Central memory CD8-positive, alpha-beta T cell (primary cell): ENCODE measurements at places on chromosomes 7 and 10.

DNA sequence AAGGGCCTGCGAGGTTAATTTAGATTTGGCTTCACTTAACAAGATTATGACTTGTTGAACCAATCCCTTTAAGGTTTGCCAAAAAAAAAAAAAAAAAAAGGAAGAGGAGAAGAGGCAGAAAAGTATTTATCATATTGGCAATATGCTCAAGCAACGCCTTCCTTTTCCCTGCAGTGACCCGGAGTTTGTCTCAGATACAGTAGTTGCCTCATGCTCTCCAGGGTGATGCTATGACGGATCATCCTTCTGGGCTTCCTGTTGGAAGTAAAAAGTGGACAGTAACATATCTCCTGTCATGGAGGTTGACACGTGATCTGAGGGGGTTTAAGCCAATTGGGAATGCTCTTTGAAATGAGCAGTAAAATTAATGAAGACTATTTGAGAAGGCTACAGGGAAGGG is 117.3 kb downstream of the BMPER start:
- H3K4me3 ChIP-seq = no peak overlapping the region
- H3K27ac ChIP-seq = no peak overlapping the region
- H3K4me1 ChIP-seq = no peaks in the 10 kb centered on the region
- DNase-seq = no peak
- H3K27me3 ChIP-seq = peaks cover 34% of the 10 kb centered on the region
- H3K36me3 ChIP-seq = peaks cover 2% of the 10 kb centered on the region

DNA sequence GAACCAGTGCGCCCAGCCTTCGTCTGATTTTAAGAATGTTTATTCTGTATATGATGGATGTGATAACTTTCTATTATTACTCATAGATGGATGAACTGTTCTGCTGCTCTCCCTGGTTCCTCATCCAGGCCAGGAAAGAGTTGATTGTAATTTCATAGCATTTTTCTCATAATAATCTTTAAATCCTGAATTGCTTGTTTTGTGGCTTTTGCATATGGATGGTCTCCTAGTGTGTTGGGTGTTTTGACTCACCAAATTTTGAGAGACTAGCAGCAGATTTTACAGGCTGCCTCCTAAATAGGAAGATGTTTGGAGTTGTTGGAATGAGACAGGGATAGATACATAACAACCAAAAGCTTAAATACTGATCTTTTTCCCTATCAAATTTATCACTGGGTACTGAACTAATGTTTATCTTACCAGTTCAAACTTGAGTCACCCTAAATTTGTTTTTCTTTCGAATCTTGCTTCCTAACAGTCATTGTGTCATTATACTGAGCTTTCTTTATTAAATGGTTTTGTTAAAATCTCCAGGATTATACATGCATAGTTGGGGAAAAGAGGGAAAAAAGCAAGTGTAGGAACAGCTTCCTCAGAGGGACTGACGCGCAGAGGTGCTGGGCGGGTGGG is 106.0 kb upstream of the GATA3 start:
- no peak for DNase-seq
- peaks cover 68% of the 10 kb centered on the region for H3K4me1 ChIP-seq
- H3K27me3 ChIP-seq = no peaks in the 10 kb centered on the region
- peaks cover 2% of the 10 kb centered on the region for H3K36me3 ChIP-seq
- H3K27ac ChIP-seq = no peak overlapping the region

GRCh38 chr10:132812520-132812919 is 26.6 kb upstream of the NKX6-2 start:
- peaks cover 18% of the 10 kb centered on the region for H3K27me3 ChIP-seq
- no peaks in the 10 kb centered on the region for H3K36me3 ChIP-seq
- no peak overlapping the region for H3K4me3 ChIP-seq
- no peaks in the 10 kb centered on the region for H3K4me1 ChIP-seq
- DNase-seq = no peak
- no peak overlapping the region for H3K27ac ChIP-seq

DNA sequence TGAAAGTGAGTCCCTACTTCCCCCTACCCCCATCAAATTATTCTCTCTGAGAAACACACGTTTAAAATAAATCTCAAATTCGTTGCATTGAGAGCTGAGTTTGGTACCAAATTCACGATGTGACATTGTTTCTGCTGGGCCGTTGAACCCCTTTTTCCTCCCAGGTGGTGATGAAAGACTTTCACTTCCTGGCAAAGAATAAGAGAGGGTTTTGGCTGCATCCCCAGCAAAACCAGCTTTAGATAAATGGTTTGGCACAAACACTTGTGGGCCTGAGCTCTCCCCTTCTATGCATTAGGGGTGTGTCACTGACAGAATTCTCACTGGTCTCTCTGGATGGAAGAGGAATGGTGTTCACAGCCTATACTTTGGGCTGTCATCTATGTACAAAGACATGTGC is 8.8 kb upstream of the DNTT start:
- H3K36me3 ChIP-seq = no peaks in the 10 kb centered on the region
- no peak for DNase-seq
- H3K4me1 ChIP-seq = no peaks in the 10 kb centered on the region

DNA sequence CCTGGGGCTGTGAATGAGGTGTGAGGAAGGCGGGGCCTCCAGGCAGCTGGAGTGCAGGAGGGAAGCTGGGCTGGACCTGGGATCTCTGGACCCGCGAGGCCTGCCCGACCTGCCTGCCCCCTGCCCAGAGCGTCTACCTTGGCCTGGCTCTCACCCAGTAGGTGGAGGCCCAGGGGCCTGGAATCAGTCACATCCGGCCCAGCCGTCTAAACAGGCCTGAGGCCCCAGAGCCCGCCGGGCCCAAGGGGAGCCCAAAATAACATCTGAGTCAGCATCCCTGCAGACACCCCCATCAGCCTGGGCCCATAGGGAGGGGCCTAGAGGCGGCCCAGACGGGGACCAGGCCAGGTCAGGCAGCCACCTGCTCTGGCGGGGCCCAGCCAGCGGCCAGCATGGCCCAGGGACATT is 15.1 kb upstream of the ELN start:
- no peaks in the 10 kb centered on the region for H3K4me1 ChIP-seq
- DNase-seq = no peak
- H3K27ac ChIP-seq = no peak overlapping the region
- peaks cover 15% of the 10 kb centered on the region for H3K27me3 ChIP-seq
- no peak overlapping the region for H3K4me3 ChIP-seq

- H3K27me3 ChIP-seq = no peaks in the 10 kb centered on the region
- peaks cover 70% of the 10 kb centered on the region for H3K4me1 ChIP-seq
- H3K4me3 ChIP-seq = peak overlapping the region; percentile 55
- H3K36me3 ChIP-seq = peaks cover 1% of the 10 kb centered on the region
- no peak for DNase-seq
Observed at GRCh38 chr10:49184642-49185111, 3.5 kb downstream of the TMEM273 start.

GRCh38 chr7:142488842-142489241 is 231.0 kb upstream of the PRSS58 start:
- no peak for DNase-seq
- no peak overlapping the region for H3K4me3 ChIP-seq
- peaks cover 2% of the 10 kb centered on the region for H3K36me3 ChIP-seq
- H3K4me1 ChIP-seq = peaks cover 6% of the 10 kb centered on the region

- H3K4me3 ChIP-seq = no peak overlapping the region
- no peaks in the 10 kb centered on the region for H3K4me1 ChIP-seq
- H3K36me3 ChIP-seq = peaks cover 2% of the 10 kb centered on the region
- H3K27ac ChIP-seq = no peak overlapping the region
- no peak for DNase-seq
Observed at GRCh38 chr7:98423043-98423442, 22.2 kb upstream of the BAIAP2L1 start.

GRCh38 chr7:142749218-142749993 is at the start of gene PRSS1:
Gene PRSS1 (plus strand): TSS chr7:142749472. CDS start chr7:142749485, 13 bp downstream.
- H3K4me3 ChIP-seq = no peak within 1 kb of the TSS
- DNase-seq = no peak

- H3K36me3 ChIP-seq = peaks cover 3% of the 10 kb centered on the region
- DNase-seq = no peak
- no peak overlapping the region for H3K4me3 ChIP-seq
Observed at GRCh38 chr7:77657427-77658224, 38.6 kb upstream of the RSBN1L start.
